ENCODE measurements at places on chromosomes 4 and X.

- no peak for DNase-seq
These were observed 34.2 kb downstream of the AGA start for GRCh38 chr4:177408023-177408422.

DNA sequence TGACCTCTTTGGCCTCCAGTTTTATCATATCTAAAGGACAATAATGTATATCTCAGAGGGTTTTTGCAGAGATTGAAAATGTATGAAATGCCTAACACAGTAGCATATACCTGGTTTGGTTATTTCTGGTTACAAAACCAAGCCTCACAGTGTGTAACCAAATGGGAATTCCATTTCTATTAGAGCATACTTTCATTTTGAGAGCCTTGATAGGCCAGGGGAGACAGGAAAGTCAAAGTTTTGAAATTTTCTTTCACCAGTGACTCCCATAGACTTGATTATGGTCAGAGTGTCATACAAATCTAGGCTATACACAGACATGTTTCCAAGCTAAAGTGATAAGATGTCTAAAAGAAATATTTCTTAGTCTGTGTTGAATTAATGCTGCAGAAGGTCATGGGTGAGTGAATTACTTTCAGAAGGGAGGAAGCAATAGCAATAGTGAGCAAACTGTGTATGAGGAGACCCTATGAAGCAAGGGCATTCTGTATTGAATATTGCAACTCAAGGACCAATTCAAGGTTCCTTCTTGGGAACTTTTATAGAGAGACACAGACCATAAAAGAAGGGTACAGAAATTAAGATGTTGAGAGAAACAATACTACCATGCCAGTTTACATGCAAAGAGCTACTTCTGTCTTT is 151.1 kb downstream of the PDE5A start:
- DNase-seq = no peak

DNA sequence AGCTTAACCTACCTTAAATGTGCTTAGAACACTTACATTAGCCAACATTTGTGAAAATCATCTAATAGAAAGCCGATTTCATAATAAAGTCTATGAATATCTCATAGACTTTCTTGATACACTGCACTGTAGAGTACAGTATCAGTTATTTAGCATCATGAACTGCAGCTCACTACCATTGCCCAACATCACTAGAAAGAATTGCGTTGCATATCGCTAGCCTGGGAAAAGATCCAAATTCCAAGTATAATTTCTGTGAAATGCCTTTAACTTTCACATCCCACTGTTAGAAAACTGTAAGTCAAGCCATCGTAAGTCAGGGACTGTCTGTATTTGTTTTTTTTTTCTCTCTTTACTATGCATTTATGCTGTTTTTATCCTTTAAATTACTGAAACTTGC is 918.6 kb upstream of the PABPC4L start:
- no peak for DNase-seq

DNA sequence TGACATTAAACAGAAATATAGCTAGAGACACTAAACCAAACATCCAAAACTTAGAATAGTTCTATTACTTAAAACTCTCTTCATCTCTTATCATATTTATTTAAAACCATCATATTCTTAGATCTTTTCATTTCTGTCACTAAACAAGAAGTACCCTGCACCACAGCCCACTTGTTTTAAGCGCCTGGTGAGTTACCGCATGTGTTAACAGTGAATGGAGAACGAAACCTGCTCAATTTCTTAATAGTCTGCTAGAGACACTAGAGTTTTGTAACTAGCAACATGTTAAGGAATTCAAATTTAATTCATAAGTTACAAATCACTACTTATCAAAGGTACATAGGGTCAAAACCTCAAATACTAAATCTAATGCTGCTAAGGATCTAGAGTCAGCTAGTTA is 111.5 kb downstream of the FBXW7 start:
- DNase-seq = no peak

DNA sequence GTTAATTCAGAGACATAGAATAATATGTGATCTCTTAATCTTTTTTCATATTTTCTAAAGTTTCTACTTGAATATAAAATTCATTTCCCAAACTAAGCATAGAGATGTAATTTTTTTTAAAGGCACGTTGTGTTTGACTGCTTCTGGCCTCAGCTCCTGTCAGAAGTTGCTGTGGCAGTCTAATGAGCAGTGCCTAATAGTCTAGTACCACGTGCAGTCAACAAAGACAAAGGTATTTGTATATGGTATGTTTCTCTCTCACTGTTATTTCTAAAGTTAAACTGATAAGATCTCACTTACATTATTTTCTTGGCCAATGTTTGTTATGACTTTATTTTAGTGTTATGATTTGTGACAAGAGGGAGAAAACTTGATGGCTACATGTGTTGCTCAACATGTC is 48.6 kb upstream of the MCUB start:
- DNase-seq = no peak

- no peak for DNase-seq
These were observed 11.3 kb downstream of the PPP2R3B start for GRCh38 chrX:375181-376036.

GRCh38 chrX:49949961-49950360 is 27.6 kb downstream of the CLCN5 start:
- no peak for DNase-seq

DNA sequence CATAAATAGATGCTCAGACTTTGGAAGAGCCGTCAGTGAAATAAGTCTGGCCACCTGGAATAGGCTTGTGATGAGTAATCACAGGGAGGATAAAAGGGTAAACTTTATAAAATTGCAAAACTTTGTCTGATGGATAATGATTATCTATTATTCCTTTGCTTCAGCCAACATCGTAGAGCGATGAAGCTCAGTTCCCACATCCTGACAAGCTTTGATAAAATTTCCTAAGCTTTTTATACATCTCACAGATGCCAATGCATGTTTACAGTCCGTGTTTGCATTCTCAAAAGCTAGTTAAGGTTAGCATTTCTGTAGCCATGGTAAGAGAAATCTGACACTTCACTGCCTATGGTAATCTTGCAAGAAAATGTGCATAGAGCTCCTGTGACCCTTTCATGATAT is 15.4 kb upstream of the UGDH start:
- DNase-seq = no peak

- DNase-seq = no peak
These were observed 2.2 kb downstream of the SLAIN2 start for GRCh38 chr4:48343551-48343950.

DNA sequence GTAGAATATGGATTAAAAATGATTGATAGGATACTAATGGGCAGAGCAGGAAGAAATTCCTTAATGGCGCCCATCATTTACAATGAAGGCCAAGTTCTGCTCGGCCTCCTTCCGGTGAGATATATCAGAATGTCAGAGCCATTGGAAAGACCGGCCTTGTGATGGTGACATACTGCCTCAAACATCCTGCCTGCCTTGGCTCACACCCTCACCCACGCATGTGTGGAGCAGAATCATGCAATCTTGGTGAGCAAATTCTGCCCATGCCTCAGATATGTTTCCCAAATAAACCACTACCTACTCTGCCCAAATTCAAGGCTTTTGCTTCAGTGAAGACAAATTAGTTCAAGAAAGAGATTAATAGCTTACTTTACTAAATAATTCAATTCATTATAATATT is 163.3 kb downstream of the MID1 start:
- DNase-seq = no peak

- no peak for DNase-seq
These were observed 227.9 kb upstream of the ANKRD50 start for GRCh38 chr4:124940387-124940786.

- DNase-seq = no peak
These were observed 48.6 kb downstream of the CDS1 start for GRCh38 chr4:84631573-84631972.

DNA sequence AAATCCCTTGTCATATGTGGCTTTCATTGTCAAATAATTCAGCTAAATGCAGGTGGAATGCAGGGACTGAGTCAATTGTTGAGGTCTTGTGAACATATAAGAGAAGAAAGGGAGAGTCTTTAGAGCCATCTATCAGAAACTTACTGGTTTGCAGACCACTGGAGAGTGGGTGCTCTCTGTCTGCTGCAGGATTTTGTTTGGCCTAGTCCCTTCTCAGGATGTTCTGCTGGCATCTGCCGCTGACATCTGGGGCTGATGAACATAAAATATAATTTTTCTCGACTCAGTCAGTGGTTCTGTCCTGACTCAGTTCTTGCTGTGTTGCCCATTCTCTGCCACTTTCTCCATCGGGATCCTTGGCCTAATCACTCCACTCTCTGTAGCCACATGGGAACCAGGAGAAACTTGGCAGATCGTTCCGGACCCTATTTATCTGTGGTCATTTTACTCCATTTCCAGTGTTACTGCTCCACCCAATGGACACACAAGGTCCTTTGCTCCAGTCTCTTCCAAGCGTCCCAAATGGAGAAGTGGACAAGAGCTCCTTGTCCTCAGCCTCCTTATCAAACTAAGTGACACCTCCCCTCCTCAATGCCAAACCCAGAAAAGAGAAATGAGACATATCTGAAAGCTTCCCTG is 436.2 kb downstream of the FAT4 start:
- no peak for DNase-seq

Data from CD8-positive, alpha-beta T cell (primary cell).